Activated CD4-positive, alpha-beta T cell treated with anti-CD3 and anti-CD28 coated beads, Interleukin-2, amount 50 U/mL, for 4 hours (primary cell): ENCODE measurements at places on chromosomes 7 and 10.

DNA sequence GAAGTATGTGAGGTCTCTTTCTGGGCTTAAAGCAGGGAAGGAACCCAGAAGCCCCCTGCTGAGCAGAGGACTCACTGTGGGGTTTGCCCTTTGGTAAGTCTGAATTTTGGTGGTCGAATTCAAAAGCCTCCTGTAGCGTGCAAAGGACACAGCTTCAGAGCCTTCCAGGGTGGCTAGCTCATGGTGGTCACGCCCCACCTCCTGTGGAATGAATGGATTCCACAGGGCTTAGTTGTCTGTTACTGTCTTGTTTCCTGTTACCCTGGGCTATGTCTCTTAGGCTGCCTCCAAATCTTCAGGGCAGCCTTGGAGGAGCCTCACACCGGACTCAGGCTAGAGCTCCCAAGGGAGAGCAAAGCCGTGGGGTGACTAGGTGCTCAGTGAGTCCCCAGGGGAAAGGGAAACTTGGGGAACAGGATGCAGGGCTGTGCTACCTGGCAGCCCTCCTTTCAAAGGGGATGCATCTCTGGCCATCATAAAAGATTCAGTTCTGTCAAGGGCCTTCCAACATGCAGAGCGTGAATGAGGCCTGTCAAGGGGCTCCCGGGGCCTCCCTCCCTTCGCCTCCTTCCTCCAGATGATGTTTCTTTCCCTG lies 211.7 kb downstream of the CCSER2 start:
- DNase-seq = no peak

- no peak for DNase-seq
Measured at GRCh38 chr7:37304921-37305320, 143.7 kb downstream of the ELMO1 start.

DNA sequence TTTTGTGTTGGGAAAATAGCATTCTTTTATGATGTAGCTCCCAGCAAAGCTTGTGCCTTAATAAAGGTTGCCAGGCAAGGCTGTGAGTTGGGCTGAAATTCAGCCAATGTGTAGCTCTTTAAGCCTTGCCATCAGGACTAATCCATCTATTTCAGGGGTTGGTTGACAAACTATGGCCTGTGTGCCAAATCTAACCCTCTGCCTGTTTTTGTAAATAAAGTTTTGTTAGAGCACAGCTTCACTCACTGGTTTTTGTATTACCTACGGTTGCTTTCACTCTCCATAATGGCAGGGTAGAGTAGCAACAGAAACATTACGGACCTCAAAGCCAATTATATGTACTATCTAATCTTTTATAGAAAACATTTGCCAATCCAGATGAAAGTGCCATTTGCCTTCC lies 638.1 kb upstream of the POT1 start:
- no peak for DNase-seq

DNA sequence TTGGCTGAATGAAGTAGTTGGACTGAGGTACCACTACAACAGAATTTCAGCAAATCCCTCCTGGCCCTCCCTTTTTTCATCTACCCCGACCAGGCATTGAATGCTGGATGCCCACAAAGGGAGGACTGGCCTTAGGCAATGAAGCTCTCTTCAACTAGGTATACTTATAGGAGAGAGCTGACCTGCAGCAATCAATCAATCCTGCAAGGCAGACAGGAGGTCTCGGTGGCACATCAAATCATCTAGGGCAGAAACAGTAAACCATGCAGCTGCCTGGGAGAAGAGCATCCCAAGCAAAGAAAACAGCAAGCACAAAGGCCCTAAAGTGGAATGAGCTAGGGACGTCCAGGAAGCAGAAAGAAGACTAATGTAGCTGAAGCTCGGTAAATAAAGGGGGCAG lies 2.4 kb upstream of the ABRAXAS2 start:
- no peak for DNase-seq

- DNase-seq = no peak
Measured at GRCh38 chr7:28169230-28169629, 11.4 kb downstream of the JAZF1 start.
